ENCODE measurements at places on chromosomes 12 and 14.

GRCh38 chr12:107661830-107662229 is 23.8 kb upstream of the PWP1 start:
- DNase-seq = no peak

- no peak for DNase-seq
These were observed 93.5 kb downstream of the CCDC92 start for GRCh38 chr12:123879101-123879500.

DNA sequence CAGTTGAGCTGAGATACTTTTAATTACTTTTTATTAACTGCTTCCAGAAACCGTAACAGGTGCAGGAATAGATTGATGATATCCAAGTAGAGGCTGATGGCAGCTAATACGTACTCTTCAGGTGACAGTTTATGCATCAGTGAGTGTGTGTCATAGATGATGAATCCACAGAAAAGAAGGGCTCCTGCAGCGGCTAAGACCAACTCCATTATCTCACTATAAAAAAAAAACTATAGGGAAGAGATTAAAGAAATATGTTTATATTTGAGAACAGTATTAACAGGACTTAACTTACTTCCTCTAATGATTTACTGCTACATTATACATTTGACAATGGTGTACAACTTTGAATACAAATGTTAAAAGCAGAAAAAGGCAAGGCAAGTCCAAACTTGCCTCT is 7.4 kb upstream of the LLPH start:
- DNase-seq = no peak

- no peak for DNase-seq
These were observed 227.4 kb downstream of the CCDC59 start for GRCh38 chr12:82130762-82131161.

GRCh38 chr14:73761618-73762355 is 47.6 kb upstream of the PNMA1 start:
- no peak for DNase-seq

DNA sequence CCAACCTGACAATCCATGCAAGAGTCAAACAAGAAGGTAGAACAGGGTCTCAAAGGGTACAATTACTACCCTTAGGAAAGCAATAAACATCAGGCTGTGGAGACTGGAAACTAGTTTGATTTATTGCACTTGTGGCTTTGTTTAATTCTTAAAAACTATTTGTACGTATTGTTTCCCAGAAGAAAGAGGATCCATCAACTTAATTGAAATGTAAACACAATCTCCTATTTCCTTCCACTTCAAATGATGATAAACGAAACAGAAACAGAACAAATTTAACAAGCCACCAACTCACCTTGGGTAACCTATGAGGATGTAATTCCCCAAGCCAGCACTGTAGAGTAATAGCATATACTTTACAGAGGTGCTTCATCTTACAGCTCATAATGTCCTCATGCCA is 8.0 kb downstream of the STXBP6 start:
- DNase-seq = no peak

DNA sequence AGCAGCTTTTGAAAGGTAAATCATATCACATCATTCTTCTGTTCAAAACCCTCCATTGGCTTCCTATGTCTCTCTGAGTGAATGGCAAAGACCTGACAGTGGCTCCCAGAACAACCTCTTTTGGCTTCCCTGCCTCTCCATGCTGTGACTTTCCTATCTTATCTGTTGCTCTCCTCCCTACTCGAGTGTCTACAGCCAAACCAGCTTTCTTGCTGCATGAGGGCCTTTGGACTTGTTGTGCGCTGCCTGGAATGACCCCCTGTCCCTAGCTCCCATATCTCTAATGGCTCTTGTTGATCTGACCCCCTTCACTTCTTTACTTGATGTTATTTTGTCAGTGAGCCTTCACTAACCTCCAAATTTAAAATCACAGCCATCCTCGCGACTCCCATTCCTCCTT is 2.5 kb downstream of the SYNE2 start:
- no peak for DNase-seq

GRCh38 chr12:92505254-92506231 is 197.2 kb upstream of the PLEKHG7 start:
- no peak for DNase-seq

DNA sequence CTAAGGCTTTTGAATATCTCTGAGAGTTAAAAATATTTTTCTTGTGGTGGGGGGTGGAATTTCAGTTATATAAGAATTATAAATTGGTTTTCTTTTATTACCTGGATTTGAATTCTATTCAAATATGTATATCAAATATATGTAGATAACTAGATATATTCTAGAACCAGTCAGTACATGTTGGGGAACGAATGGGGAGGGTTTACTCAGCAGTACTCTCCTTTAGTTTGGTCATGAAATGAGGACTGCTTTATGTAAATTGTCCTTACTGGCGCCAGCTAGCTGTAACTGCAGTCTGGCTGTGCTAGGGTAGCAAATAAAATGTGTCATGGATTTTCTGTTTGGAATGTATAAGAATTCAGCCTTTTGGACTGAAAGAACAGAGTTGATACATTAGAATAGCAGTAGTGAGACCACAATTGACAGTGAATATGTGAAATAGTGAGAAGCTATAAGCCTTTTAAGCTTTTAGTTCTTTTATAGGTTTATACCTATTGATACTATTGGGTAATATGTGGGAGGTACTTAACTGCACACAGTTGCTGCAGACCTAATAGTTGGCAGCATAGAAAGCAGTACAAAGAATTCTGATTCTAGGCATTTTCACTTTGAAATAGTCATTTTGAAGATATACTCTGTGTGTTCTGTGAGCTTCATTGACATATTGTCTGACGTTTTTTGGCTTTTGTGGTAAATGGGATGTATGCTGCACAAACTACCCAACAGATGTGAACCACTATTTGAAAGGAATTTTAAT is 29.0 kb downstream of the ATF7IP start:
- no peak for DNase-seq

DNA sequence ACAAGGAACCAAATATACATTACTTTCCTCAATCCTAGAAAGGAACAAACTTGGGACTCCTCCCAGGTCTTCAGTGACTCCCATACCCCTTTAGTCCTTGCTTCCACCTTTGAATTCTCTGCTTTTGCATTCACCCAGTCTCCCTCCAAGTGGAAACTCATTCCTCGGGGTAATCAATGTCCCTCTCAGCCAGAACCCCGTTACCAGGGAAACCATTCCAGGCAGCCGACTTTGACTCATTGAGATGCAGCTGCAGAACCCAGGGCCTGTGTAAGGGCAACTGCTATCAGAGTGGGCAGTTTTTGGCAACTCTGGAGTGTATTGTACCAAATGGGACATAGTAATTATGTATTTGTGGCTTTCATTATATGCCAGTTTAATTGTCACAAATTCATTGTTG is 186.2 kb downstream of the NRXN3 start:
- DNase-seq = no peak

GRCh38 chr12:78898416-78898815 is 33.8 kb downstream of the SYT1 start:
- DNase-seq = no peak

DNA sequence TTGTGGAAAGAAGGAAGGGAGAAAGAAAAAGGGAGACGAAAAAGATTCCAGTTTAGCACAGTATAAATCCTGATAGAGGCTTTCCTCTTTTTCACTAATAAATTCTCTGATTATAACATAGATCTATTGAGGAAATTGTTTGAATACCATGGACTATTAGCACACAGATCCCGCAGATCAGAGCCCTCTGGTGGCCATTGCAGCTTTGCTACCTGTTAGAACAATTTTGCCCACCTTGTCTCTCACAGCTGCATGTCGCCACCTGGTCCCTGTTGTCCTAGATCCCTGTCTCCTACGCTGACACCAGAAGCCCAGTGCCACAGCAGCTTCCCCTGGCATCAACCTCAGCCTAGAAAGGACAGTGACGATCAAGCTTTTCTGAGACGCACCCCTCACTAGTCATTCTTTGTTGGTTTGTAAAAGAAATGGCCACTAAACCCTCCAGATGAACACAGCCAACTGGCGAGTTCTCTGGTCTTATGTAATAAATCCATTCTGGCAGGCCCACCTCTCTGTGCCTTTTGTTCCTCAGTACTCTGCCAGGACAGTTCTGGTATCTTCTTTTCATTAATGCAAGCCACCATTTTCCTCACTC is 9.9 kb downstream of the GPHB5 start:
- no peak for DNase-seq

DNA sequence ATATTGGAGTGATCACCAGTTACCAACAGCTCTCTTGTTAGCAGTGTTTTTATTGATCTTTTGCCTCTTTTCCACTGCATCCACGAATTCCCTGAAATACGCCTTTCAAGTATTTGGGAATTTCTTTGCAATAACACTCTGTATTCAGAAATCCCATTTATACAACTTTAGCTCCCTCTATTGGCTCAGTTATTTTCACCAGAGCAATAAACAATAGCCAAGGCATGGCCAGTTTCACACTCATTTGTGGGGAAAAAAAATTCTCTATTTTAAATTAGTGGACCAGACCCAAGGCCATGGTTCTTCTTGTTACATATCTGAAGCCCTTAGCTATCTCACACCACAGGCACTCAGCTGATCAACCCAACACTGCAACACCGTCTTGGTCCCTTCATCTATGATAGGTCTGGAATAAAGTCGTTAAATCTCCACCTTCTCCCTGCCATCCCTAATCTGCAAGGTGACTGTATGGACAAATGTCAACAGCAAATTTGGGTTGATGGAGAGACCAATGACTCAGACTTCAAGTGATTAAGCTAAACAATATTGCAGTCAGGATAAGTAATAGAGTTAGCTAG is 92.4 kb upstream of the TMEM260 start:
- peak; percentile 2 for DNase-seq

DNA sequence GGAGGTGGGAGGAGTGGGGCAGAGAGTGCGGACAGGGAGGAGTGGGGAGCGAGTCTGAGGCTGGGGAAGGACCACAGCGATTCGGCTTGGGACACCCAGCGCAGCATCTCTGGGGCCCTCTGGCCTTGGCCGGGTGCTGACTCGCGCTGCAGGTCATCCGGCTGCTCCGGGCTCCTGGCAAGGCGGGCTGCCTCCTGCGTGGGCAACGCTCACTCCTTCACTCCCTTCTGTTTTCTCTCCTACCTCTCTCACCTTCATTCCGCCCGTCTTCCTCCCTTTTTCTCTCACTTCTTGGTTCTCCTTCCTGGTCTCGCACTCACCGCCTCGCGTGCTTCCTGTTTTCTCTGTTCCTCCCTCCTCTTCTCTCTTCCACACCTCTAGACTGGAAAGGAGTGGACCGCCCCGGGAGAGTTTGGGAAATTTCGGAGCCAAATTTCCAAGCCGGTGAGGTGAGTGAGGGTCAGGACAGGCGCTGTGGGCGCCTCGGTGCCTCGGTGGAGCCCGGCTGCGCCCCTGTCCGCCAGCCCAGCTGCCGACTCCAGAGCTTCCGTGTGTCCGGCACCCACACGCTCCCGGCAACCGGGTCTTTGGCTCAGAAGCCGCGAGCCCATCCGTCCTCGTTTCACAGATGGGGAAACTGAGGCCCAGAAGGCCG is 86.7 kb downstream of the B4GALNT3 start:
- no peak for DNase-seq

DNA sequence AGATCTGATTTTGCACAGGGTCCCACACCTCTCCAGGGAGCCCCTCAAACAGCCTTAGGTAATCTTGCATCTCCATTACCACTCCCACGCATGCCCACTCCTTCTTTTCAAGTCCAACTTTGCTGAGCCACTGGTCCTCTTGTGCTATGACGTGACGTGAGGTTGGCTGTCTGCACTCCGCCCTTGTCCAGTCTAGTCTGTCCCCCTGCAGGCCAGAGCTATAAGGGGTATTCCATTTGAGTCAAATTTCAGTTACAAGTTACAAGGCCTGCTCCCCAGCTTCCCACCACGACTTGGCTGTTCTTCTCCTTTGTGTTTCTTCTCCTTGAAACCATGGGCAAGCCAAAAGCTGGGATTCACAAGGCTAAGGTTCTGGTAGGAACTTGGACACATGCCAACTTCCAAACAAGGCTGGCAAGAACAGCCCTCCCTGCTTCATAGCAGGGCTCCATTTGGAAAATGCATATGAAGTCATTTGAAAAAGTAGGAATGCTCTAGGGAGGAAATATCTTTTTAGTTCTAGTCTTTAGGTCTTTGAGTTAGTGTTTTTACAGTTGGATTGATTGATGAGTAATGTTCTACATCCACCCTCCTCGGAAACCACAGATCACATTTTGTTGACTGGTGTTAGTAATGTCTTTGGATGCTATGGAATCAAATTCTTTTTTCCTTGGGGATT is 49.1 kb downstream of the KCNA1 start:
- DNase-seq = no peak

GRCh38 chr12:108394196-108394595 is 55.1 kb upstream of the CMKLR1 start:
- peak; percentile 56 for DNase-seq

- DNase-seq = no peak
These were observed 131.9 kb downstream of the CEP83 start for GRCh38 chr12:94327809-94328208.

GRCh38 chr14:96058576-96059200 is 19.5 kb downstream of the C14orf132 start:
- no peak for DNase-seq

GRCh38 chr12:55707841-55708694 is at the start of gene ITGA7:
Gene ITGA7 (minus strand): TSS chr12:55707904. CDS start chr12:55707682, 222 bp downstream.
- DNase-seq = no peak

- no peak for DNase-seq
These were observed 179.3 kb upstream of the TMEM260 start for GRCh38 chr14:56400109-56400825.

DNA sequence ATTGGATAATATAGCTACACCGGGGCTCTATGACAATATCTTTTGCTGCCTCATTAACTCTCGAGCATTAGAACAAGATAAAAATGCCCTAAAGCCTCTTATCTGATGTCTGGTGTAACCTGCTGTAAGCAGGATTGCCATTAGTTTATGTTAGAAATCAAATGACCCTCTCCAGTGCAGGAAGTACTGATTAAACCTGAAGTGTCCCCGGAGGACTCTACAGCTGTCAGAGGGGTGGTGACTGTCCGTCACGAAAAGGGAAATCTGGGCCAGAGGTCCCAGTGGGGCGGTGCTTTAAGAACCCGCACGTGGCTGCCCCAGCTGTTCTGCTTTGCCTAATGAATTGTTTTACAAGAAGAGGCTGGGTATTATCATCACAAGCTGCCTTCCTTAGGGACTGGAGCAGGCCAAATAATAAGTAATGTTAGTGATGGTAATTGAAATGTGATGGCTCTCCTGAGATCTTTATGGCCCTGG is 55.7 kb downstream of the LIN52 start:
- no peak for DNase-seq

DNA sequence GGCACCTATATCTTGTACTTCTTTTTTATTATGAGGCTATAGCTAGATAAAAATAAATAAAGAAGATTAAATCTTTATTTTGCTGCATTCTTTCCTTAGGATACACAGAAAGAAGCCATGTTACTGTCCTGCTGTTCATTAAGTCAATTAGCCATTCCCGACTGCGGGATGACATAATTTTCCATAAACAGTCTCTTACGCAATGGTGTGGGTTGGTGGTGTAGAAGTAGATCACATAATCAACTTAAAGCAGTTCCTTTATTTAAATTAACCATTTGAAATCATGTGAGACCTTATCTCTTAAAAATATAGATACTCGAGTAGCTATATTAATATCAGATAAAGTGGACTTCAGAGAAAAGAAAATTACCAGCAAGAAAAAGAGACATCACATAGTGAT is 40.2 kb downstream of the TAOK3 start:
- DNase-seq = no peak

- peak; percentile 34 for DNase-seq
These were observed 1.5 kb downstream of the CIPC start for GRCh38 chr14:77099425-77100167.

Data from AG09319 (cell line).